ENCODE measurements at places on chromosomes 5 and 9.

DNA sequence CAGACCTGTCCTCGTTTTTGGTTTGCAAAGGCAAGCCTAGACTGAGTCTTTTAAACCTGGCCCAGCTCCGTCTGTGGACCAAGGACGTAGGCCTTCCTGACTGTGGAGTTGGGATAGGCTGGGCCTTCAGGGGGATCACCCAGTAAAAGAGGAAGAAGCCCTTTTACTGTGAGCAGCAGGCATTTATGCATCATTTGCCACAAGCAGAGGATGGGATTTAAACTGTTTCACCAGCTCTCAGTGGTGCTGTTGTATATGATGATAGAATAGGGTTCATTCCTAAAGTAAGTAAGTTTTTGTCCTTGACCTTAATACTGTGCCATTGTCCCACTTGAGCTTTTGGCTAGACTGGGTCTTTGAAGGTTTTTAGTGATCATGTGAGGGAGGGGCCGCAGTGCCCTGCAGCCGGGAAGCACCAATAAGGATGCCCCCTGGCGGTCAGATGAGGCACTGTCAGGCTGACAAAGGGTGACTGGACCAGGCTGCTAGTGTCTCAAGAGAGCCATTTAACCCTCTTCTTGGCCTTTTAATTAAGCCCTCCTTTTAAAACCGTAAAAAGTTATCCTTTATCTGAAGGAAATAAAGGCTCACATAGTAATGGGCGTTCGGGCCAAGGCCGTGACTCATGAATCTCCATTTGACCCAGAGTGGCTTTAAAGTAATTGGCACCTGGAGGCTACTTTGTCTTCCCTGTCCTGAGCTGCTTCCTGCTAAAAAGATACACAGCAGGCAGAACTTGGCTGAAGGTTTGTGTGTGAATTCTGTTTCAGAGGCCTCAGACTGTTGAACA is 74.0 kb downstream of the UBAP1 start:
- peak; percentile 49 for DNase-seq

GRCh38 chr9:117887383-117887782 is 183.2 kb downstream of the TLR4 start:
- no peak for DNase-seq

DNA sequence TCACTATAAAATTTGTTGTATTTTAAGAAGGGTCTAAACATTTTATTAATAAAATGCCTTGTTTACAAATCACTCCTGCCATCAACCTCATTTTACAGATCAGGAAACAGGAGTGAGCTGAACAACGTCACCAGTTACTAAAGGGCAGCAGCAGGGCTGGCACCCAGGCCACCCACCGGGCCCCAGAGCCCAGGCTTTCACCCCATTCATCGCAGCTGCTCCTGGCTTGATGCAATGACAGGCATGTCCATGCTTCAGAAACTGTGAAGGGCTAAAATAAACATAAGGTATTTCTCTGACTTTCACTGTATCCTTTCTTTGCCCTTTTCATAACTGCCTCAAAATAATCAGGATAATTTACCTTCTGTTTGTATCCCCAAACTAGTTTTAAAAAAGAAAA is 18.1 kb downstream of the MED27 start:
- DNase-seq = no peak

DNA sequence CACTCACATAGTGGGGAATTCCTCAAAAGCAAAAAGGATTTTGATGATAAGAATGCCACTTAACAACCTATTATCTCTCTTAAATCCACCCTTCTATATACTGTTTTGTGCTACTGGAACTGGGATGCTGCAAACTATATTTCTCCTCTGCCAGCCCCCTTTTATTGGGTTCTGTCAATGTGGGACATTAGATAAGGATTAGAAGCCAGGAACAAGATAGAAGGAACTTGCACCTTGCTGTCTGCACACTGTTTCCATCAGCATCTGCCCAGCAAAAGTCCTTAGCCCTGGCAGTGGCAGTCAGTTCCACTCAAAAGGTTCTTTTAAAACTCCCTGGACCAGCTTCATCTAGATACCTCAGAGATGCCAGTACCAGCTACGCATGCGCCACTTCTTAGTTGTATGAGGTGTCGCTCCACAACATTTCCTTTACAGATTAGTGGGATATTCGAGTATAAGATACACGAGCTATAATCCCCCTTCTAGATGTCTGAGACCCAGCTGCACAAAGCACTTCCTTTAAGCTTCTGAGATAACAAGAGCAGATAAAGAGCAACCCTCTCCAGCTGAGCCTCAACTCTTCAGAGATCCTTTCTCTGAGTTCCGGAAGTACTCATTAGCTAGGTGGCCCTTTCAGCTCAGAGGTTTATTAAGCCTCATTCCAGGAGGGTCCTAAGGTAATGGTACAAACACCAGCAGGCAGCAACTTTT is 45.3 kb downstream of the CERT1 start:
- no peak for DNase-seq

GRCh38 chr5:78550891-78551290 is 97.7 kb downstream of the LHFPL2 start:
- no peak for DNase-seq

GRCh38 chr9:112669326-112669725 is 48.6 kb downstream of the INIP start:
- DNase-seq = no peak

GRCh38 chr9:88776717-88777497 is 214.4 kb upstream of the S1PR3 start:
- DNase-seq = no peak

GRCh38 chr9:108800632-108801099 is 55.1 kb downstream of the ACTL7B start:
- no peak for DNase-seq

DNA sequence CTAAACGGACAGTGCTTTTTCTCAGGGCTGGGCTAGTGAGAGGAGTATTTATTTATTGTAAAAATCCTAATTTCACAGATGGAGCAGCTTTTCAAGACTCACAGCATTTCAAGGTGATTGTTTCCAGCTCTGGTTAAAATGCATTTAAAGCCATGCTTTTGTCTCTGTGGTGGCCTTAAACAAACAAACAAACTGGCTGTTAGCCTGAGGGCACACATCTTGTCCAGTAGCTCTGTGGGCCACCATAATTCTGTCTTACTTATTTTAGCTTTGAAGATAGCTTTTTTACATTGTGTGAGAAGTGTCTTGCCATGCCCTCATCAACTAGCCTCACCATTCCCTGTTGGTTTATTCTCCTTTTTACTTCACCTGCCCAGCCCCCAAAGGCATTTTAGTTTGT is 218.2 kb downstream of the PSAT1 start:
- no peak for DNase-seq

- DNase-seq = no peak
Observed at GRCh38 chr5:111135363-111135762, 43.2 kb downstream of the WDR36 start.

DNA sequence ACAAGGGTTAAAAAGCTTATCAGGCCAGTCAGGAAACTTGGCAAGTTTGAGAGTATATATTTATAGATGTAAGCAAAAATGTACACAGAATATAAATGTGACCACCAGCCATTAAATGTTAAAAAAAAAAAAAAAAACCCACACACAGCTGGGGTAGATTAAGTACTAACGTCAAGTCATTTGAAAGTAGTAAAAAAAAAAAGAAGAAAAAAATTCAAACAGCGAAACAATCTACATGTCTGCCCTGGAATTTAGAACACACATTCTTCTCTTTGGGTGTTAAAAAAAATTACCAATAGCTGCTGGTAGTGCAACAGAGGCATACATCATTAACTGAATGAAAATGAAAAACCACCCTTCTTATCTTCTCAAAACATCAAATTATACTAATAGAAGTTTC is 269.7 kb downstream of the MLLT3 start:
- DNase-seq = no peak

DNA sequence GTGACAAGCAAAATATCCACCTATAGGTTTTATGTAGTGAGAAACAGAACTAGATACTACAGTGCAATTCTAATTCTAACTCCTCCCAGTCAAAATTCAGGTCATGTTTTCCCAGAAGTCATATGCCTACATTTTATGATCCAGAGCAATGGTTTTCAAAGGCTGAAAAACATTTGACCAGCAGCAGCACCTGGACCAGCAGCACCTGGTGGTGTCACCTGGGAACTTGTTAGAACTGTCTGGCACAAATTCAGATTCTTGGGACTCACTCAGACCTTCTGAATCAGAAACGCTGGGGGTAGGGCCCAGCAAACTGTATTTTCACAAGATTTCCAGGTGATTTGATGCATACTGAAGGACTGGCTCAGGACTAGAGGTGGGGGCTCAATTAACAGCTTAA is 367.7 kb upstream of the RFX3 start:
- no peak for DNase-seq

- no peak for DNase-seq
Observed at GRCh38 chr5:78534148-78534904, 114.2 kb downstream of the LHFPL2 start.

- no peak for DNase-seq
Observed at GRCh38 chr5:159163027-159163700, 46.2 kb downstream of the RNF145 start.

GRCh38 chr9:124613849-124614248 is 106.7 kb upstream of the NR5A1 start:
- no peak for DNase-seq

- no peak for DNase-seq
Observed at GRCh38 chr5:108122702-108123101, 259.2 kb downstream of the FBXL17 start.

DNA sequence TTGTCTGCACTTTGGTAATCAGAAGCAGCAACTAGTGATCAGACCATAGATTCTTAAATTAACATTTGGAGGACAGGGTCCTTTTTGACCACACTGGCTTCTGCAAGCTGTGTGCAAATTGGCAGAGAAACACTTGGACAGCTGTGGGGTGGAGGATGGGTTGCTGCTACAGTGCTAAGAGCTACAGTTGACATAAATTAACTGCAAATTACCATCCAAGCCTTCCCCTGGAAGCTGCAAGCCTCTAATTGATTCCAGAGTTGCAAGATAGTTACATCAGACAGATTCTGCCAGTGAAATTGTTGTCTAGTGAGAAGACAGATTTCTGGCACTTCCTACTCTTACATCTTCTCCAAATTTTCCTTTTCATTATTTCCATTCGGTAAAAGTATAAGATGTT is 517.7 kb downstream of the DIRAS2 start:
- no peak for DNase-seq

- no peak for DNase-seq
Observed at GRCh38 chr9:37191403-37192089, 71.2 kb downstream of the ZCCHC7 start.

GRCh38 chr9:91150998-91151717 is 210.6 kb downstream of the AUH start:
- no peak for DNase-seq

DNA sequence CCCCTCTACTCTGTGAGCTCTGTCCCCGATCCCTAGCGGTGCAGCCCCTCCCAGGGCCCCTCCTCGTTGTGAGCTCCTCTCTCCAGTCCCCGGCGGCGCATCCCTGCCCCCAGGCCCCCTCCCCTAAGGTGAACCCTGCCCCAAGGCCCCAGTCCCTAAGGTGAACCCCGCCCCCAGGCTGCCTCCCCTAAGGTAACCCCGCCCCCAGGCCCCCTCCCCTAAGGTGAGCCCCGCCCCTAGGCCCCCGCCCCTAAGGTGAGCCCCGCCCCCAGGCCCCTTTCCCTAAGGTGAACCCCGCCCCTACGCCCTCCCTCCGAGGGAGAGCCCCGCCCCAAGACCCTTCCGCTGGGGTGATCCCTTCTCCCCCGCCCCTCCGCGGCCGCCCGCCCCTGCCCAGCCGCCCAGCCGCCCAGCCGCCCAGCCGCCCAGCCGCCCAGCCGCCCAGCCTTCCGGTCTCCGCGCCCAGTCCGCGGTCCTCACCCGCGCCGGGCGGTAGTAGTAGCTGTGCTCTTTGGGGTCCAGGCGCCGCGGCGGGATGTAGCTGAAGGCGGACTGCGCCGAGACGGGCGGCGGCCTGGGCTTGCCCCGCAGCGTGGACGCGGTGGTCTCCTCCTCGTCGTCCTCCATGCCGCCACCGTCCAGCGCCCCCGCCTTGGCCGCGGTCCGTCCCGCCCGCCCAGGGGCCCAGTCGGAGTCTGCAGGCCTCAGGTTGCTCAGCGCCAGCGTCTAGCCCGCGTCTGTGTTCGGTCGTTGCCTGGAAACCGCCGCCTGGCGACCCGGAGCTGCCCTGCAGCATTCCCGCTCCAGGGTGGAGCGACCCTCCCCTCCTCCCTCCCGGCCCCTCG is at the start of gene CFAP90:
Gene CFAP90, minus strand, starts transcription at position 739 of the 845 bp plus-strand sequence. Its CDS starts 112 bp downstream, at position 627.
- no peak for DNase-seq

DNA sequence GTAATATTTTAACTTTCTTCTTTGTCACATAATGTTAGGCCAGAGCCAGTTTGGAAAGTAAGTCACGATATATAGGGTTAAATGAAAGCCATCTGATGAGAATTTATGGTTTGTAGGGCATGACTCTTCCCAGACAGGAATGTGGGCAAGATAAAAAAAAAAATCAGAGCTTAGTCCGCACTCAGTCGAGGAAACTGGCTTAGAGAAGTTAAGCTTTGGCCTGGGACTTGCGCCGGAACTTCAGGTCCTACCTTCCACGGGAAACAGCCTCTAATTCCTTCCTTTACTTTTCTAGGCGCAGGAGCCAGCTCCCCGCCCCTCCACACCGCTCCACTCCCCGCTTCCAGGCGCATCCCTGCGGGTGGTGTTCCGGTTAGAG is 475 bp downstream of the DDX31 start:
- no peak for DNase-seq

DNA sequence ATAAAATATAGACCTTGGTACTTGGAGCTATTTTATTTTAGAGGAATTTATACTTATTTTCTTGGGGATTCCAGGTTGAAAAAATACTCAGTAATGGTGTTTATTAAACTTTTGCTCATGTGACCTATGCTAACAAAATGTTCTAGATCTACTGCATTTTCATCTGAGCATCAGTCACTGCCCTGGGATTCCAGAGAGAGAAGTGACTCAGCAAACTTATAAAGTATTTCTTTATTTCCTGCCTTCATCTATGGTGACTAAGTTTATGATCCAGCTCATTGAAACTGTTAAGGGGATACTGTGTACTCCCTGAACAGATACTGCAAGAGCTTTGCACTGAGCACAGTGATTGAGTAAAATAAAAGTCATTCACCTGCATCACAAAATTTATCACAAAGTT is 298.5 kb upstream of the CDH18 start:
- no peak for DNase-seq

GRCh38 chr5:181047921-181048320 is 7.9 kb downstream of the BTNL9 start:
- no peak for DNase-seq

GRCh38 chr5:128220841-128221240 is 137.3 kb downstream of the SLC12A2 start:
- DNase-seq = no peak

DNA sequence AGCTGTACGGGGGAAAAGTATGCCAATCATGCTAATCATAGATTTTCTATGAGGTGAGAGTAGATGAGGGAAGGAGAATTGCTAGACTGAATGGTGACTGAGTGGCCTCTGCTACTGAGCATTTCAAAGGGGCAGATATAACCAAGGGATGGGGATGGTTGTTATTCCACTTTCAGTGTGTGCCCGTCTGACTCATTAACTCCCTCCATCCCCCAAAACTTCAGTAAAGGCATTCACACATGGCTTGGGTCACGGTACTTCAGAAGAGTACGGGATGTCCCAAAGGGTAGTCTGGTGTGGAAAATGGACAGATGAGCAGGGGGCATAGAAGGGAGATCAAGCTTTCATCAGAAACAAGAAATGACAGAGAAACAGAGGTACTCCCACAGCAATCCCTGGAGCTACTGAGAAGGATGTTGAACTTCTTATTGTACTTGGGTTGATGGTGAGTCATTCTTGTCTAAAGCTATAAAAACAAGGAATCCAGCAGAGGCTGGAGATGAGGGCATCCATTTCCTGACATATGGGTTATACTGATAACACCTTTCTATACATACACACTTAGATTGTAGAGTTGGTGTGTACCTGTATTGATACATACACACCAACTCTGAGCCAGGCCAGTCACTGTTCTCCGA is 8.9 kb upstream of the TLE4 start:
- no peak for DNase-seq

Measured in stimulated activated CD8-positive, alpha-beta memory T cell treated with anti-CD3 and anti-CD28 coated beads, Interleukin-4, amount 100 ng/mL, for 1 hour (primary cell).